ENCODE measurements at places on chromosomes 3 and 15. TPM values are rescaled to one million over a fixed set of nuclear protein-coding genes. Genes with fewer than 3 reads are reported as not detected.

Gene CASR
- total RNA-seq = 0.55 TPM

Gene ATP8B4
- total RNA-seq = 1.9 TPM

Gene RETNLB
- total RNA-seq = 58.5 TPM

Gene GPR149
- not detected for total RNA-seq

Gene DYNC1LI1
- total RNA-seq = 19.5 TPM

Gene ILDR1
- total RNA-seq = 27.7 TPM
